GM23338 (cell line): ENCODE measurements at places on chromosomes 13 and 19. TPM values are rescaled to one million over a fixed set of nuclear protein-coding genes. Genes with fewer than 3 reads are reported as not detected.
A peak's percentile ranks its signal among the peaks of the same experiment; 100 is the strongest.

DNA sequence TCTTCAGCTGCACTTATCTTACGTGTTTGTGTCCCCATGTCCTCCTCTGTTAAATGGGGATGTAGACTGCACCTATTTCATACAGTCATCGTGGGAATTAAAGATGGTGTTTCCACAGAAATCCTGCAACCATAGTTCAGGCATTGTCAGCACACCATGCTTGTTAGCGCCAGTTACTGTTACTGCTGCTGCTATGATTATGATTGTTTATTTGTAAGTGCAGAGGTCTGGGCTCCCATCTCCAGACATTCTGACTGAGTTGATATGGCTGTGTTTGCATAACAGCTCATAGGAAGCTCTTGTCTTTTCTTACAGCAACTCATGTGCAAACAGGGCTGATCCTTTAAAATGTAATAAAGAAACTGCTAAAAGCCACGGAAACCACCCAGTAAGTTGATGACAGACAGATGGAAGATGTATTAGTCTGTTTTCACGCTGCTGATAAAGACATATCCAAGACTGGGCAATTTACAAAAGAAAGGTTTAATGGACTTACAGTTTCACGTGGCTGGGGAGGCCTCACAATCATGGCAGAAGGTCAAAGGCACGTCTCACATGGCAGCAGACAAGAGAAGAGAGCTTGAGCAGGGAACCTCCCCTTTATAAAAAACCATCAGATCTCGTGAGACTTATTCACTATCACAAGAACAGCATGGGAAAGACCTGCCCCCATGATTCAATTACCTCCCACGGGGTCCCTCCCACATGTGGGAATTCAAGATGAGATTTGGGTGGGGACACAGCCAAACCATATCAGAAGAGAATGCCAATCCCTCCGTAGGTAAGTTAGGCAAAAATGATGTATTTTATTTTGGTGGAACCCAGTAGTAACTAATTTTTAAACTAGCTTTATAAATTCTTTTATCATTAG, 1.6 kb downstream of the ZSCAN5A start:
- no peaks in the 10 kb centered on the region for H3K27me3 ChIP-seq
- DNase-seq, result no peak
- H3K27ac ChIP-seq, result no peak overlapping the region
- 0 out of 2 replicates have a peak, but pooled peaks cover 2% of the 10 kb centered on the region for H3K4me1 ChIP-seq
- peak overlapping the region; percentile 51 for H3K4me3 ChIP-seq
- H3K36me3 ChIP-seq, result no peaks in the 10 kb centered on the region; the same call in 1 of the 2 replicates

- H3K36me3 ChIP-seq, result no peaks in the 10 kb centered on the region
- no peak overlapping the region for H3K4me3 ChIP-seq
- no peak overlapping the region for H3K27ac ChIP-seq
Observed at GRCh38 chr13:51539887-51540286, 44.4 kb upstream of the WDFY2 start.

Gene IL11
- total RNA-seq, result 1.1 and 2.2 TPM in 2 replicates

Gene PSG6
- not detected in 2 replicates for total RNA-seq

Gene MUC16
- 0.16 and 0.42 TPM in 2 replicates for total RNA-seq

- no peak for DNase-seq
- no peaks in the 10 kb centered on the region for H3K27me3 ChIP-seq
Observed at GRCh38 chr13:43835701-43836100, 43.8 kb downstream of the CCDC122 start.

Gene ZNF723
- 0.59 TPM in 1 of 2 replicates, not detected in the other for total RNA-seq

- H3K27me3 ChIP-seq, result no peaks in the 10 kb centered on the region
- peak overlapping the region; percentile 94 for H3K27ac ChIP-seq
- peak; percentile 93 for DNase-seq
- no peaks in the 10 kb centered on the region for H3K36me3 ChIP-seq
- H3K4me3 ChIP-seq, result peak overlapping the region; percentile 12
- peaks cover 53% of the 10 kb centered on the region for H3K4me1 ChIP-seq
Observed at GRCh38 chr13:34914416-34914815, 27.7 kb upstream of the NBEA start.

GRCh38 chr19:2547721-2548120, 71.8 kb downstream of the GADD45B start:
- no peak overlapping the region for H3K4me3 ChIP-seq
- no peak for DNase-seq
- H3K4me1 ChIP-seq, result peaks cover 18% of the 10 kb centered on the region
- H3K27ac ChIP-seq, result no peak overlapping the region

- no peak overlapping the region for H3K4me3 ChIP-seq
- H3K27ac ChIP-seq, result no peak overlapping the region
- no peaks in the 10 kb centered on the region for H3K36me3 ChIP-seq
- no peaks in the 10 kb centered on the region for H3K4me1 ChIP-seq
Observed at GRCh38 chr19:50850738-50851137, 4.0 kb upstream of the KLK3 start.

Gene CBY2
- 0.42 TPM in 1 of 2 replicates, not detected in the other for total RNA-seq

GRCh38 chr13:28474491-28475134, 20.3 kb downstream of the FLT1 start:
- H3K4me3 ChIP-seq, result no peak overlapping the region
- peaks cover 51% of the 10 kb centered on the region for H3K4me1 ChIP-seq
- no peaks in the 10 kb centered on the region for H3K36me3 ChIP-seq
- H3K27ac ChIP-seq, result no peak overlapping the region
- no peak for DNase-seq
- H3K27me3 ChIP-seq, result no peaks in the 10 kb centered on the region

DNA sequence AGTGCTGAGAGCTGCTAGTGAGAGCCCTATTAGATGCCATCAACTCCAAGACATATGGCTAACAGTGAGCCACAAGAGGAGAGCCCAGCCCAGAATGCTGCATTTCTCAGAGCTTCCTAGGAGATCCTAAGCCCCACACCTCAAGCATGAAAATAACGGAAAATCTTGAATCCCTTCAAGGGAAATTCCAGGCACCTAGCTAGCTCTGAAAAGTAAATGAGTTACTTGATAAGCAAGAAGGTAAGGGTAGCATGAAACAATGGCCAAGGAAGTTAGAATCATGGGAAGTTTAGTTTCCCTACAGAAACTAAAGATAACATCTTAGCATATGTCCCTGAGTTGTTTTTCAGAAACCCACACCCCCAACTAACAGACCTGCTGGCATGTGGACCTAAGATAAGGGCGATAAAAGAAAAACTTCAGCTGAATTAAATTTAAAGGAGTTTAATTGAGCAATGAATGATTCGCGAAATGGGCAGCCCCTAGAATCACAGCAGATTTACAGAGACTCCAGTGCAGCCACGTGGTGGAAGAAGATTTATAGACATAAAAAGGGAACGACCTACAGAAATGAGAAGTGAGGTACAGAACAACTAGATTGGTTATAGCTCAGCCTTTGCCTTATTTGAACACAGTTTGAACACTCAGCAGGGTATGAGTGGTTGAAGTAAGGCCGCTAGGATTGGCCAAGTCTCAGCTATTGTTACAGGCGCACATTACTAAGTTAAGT, 301.3 kb upstream of the DACH1 start:
- H3K36me3 ChIP-seq, result no peaks in the 10 kb centered on the region
- H3K4me3 ChIP-seq, result no peak overlapping the region

Gene S1PR4
- 0.24 TPM in 1 of 2 replicates, not detected in the other for total RNA-seq

Gene CD33
- 0.12 and 0.45 TPM in 2 replicates for total RNA-seq

DNA sequence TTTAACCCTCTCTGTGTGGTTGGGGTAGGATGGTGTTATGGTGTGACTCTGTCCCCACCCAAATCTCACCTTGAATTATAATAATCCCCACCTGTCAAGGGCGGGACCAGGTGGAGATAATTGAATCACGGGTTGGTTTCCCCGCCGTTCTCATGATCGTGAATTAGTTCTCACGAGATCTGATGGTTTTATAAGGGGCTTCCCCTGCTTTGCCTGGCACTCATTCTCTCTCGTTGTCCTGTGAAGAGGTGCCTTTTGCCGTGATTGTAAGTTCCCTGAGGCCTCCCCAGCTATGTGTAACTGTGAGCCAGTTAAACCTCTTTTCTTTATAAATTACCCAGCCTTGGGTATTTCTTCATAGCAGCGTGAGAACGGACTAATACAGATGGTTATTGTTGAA, 68.8 kb downstream of the ARHGEF7 start:
- H3K36me3 ChIP-seq, result no peaks in the 10 kb centered on the region
- no peaks in the 10 kb centered on the region for H3K27me3 ChIP-seq
- H3K4me1 ChIP-seq, result peaks cover 18% of the 10 kb centered on the region
- H3K4me3 ChIP-seq, result no peak overlapping the region
- no peak overlapping the region for H3K27ac ChIP-seq

DNA sequence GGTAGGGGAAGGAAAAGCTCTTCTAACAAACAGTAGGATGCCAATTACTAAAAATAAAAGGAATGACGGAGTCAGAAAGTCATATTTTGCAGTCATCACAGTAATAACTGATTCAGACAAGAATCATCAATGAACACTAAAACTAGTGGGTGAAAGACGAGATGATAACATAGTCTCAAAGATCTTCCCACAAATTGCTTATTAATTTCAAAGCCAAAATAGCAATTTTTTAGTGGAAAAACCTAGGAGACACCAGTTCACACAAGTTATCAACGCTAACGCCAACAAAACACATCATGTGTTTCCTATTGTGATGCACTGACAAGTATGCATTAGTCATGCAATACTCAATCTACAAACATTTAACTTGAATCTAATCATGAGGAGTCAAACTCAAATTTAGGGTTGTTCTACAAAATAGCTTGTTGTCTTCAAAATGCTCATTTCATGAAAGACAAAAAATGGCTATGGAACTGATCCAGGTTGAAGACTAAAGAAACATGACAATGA, 18.6 kb downstream of the ZNF233 start:
- no peaks in the 10 kb centered on the region for H3K27me3 ChIP-seq
- DNase-seq, result no peak
- peaks cover 4% of the 10 kb centered on the region for H3K36me3 ChIP-seq
- no peak overlapping the region for H3K4me3 ChIP-seq

Gene PROZ
- not detected in 2 replicates for total RNA-seq

GRCh38 chr13:112711528-112712265, 21.9 kb downstream of the ATP11A start:
- H3K27ac ChIP-seq, result peak overlapping the region; percentile 88
- H3K27me3 ChIP-seq, result no peaks in the 10 kb centered on the region
- DNase-seq, result peak; percentile 97
- H3K4me1 ChIP-seq, result peaks cover 47% of the 10 kb centered on the region
- no peaks in the 10 kb centered on the region for H3K36me3 ChIP-seq
- peak overlapping the region; percentile 29; the same call in 1 of the 2 replicates for H3K4me3 ChIP-seq

GRCh38 chr13:24827799-24828198, 63.8 kb downstream of the RNF17 start:
- H3K4me1 ChIP-seq, result 0 out of 2 replicates have a peak, but pooled peaks cover 4% of the 10 kb centered on the region
- H3K4me3 ChIP-seq, result no peak overlapping the region
- no peak overlapping the region for H3K27ac ChIP-seq
- H3K36me3 ChIP-seq, result no peaks in the 10 kb centered on the region
- no peak for DNase-seq
- H3K27me3 ChIP-seq, result no peaks in the 10 kb centered on the region

Gene GRK1
- total RNA-seq, result 0.27 TPM in 1 of 2 replicates, not detected in the other

- no peaks in the 10 kb centered on the region for H3K36me3 ChIP-seq
- no peak overlapping the region for H3K27ac ChIP-seq
- no peak for DNase-seq
- H3K27me3 ChIP-seq, result no peaks in the 10 kb centered on the region
Observed at GRCh38 chr13:30039511-30039911, 189.1 kb upstream of the UBL3 start.

DNA sequence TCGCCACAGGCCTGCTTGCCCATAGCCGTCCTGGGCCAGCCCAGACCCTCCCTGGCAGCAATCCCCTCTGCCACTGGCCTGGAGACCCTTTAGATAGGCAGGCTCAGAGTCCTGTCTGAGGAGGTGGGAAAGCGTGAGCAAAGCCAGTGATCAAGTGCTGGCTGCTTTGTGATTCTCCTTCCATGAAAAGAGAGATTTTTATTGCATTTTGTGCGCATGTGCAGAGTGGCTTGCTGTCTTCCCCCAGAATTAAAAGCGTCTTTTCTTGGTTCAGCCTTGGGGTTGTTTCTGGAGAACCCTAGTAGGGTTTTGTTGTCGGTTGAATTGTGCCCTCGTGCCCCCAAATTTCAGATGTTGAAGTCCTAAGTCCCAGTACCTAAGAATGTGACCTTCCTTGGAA, 44.9 kb upstream of the DCT start:
- H3K36me3 ChIP-seq, result no peaks in the 10 kb centered on the region
- no peak overlapping the region for H3K4me3 ChIP-seq
- H3K4me1 ChIP-seq, result no peaks in the 10 kb centered on the region
- DNase-seq, result no peak
- no peak overlapping the region for H3K27ac ChIP-seq
- no peaks in the 10 kb centered on the region for H3K27me3 ChIP-seq

DNA sequence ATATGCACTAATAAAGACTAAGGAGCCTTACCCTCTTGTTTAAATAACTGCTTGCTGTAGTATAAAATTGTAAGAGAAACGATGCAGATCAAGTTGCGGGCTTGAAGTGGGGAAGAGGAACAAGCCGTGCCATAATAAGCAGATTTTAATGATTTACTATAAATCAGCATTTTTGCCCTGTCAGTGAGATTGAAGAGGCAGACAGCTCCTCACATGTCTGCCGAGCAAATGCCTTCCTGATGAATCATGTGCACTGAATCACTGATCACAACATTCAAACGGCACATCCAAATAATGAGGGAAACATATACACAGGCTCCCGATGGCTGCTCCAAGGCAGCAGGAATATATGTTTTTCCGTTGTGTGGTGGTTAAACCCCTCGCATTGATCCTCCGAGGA, 282.9 kb downstream of the TSHZ3 start:
- H3K4me1 ChIP-seq, result peaks cover 8% of the 10 kb centered on the region; the same call in 1 of the 2 replicates
- H3K4me3 ChIP-seq, result no peak overlapping the region
- no peaks in the 10 kb centered on the region for H3K36me3 ChIP-seq

- H3K4me3 ChIP-seq, result no peak overlapping the region
- DNase-seq, result no peak
- no peaks in the 10 kb centered on the region for H3K27me3 ChIP-seq
- H3K4me1 ChIP-seq, result peaks cover 14% of the 10 kb centered on the region; the same call in 1 of the 2 replicates
- H3K36me3 ChIP-seq, result peaks cover 17% of the 10 kb centered on the region
Observed at GRCh38 chr19:5588441-5588840, 20.7 kb upstream of the TINCR start.

Gene ZNF582
- 3.9 and 8.0 TPM in 2 replicates for total RNA-seq

Gene ZNF430
- total RNA-seq, result 14.3 and 20.0 TPM in 2 replicates

Gene FGF9
- 0.08 TPM in 1 of 2 replicates, not detected in the other for total RNA-seq

Gene PTPRS
- total RNA-seq, result 225 and 290 TPM in 2 replicates

Gene OXGR1
- 0.80 and 0.93 TPM in 2 replicates for total RNA-seq

DNA sequence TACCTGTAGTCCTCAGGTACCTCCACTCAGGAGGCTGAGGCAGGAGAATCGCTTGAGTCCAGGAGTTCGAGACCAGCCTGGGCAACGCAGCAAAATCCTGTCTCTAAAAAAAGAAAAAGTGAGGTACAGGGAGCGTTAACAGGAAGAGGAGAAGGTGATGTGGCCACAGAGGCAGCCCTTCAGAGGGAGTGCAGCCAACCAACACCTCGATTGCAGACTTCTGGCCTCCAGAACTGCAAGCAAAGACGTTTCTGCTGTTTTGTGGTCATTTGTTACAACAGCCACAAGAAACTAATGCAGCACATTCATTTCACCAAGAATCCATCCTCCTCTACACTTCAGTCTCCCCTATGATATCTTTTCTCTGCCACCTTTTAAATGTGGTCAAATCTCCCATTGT, 145.2 kb downstream of the USP12 start:
- no peaks in the 10 kb centered on the region for H3K36me3 ChIP-seq
- no peak overlapping the region for H3K4me3 ChIP-seq
- no peaks in the 10 kb centered on the region for H3K4me1 ChIP-seq
- no peak for DNase-seq
